AG09309 (cell line): ENCODE measurements at places on chromosomes 7 and 10.
A peak's percentile ranks its signal among the peaks of the same experiment; 100 is the strongest.

GRCh38 chr10:85993840-85994507 is 372.6 kb downstream of the GRID1 start:
- no peak for DNase-seq

GRCh38 chr7:74284781-74285259 is 4.4 kb upstream of the CLIP2 start:
- no peak for DNase-seq

DNA sequence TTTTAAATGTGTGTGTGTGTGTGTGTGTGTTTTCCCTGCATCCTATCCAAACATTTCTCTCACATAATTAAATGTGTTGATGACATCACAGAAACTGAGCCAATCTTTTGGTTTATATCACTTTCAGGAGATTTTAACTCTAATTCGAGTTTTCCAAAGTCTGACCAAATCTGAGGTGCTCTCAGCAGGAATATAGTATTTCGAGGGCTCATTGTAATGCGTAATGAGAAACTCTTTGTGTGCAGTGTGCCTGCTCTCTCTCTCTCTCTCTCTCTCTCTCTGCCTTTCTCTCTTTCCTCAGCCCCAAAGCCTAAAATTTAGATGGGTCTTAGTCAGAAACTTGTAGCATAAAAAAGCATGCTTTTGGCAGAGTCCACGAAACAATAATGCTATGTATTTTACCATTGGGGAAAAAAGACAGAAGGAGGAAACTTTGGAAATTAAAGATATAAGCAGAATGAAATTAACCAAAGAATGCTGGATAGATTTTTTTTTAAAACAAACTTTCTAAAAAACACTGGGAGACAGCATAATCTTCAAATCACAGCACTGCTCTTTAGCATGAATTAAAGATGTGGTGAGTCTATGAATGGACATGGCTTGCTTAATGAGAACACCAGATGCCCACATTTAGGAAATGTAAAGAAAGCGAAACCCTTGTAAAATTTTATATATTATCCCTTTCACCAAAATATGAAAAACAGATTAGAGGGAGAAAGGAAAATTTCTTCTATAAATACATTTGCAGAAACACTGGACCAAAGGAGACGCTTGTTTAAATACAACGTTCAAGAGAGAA is 206.8 kb upstream of the HABP2 start:
- DNase-seq: no peak

- peak; percentile 99 for DNase-seq
Observed at GRCh38 chr7:22858640-22859561, 36.3 kb upstream of the TOMM7 start.
